NCI-H1417 treated with DMSO at 0.1 percent for 48 hours (cell line): ENCODE measurements at places on chromosomes 4 and X.

DNA sequence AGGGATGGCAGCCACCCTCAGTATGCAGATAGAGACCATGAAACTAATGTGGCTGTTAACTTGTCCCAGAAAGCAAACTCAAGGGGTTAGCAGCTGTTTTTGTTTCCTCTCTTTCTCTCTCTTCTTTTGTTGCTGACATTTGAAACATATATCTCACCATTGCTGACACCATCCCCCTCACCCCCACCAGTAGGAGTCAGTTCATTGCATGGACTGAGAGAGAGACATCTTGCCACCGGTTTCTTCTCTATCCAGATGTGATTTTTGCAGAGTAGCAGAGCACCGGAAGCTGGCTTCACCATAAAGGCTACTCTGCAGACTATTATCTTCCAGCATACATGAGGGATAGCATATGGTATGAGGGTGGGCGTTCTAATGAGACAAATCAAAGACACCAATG lies 177.1 kb upstream of the FRG1 start:
- no peak for DNase-seq

DNA sequence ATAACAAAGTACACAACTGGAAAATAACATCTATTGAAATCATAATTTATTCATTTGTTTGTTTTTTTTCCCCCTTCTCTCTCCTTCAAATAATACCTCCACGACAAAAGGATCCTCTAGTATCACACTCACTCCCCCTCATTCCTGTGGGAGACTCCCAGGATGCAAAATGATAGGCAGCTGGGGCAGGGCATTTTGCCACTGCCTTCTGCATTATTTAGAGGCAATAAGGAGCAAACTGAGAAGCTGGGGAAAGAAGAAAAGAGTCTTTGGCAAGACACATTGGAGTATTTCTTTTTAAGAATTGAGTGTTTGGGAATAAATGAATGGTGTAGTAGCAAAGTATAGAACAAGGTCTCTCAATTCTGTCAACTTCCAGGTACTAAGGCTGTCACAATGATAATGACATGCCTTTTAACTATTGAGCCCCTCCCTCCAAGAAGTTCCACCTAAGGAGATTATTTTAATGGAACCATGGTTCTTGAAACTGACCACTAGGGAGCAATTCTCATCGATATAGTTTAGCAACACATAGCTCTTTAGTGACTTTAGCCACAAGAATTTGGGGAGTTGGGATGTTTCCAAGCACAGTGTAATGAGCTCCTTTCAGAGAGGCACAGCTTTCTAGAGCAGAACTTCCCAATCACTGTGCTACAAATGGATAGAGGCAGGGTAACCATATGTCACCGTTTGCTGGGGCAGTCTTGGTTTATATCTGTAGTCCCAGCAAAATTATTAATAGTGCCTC lies 303.3 kb downstream of the FRMPD4 start:
- no peak for DNase-seq

- no peak for DNase-seq
These were observed 61.3 kb upstream of the CRMP1 start for GRCh38 chr4:5954056-5954760.

- no peak for DNase-seq
These were observed 133.4 kb upstream of the SMAD1 start for GRCh38 chr4:145348291-145348690.

DNA sequence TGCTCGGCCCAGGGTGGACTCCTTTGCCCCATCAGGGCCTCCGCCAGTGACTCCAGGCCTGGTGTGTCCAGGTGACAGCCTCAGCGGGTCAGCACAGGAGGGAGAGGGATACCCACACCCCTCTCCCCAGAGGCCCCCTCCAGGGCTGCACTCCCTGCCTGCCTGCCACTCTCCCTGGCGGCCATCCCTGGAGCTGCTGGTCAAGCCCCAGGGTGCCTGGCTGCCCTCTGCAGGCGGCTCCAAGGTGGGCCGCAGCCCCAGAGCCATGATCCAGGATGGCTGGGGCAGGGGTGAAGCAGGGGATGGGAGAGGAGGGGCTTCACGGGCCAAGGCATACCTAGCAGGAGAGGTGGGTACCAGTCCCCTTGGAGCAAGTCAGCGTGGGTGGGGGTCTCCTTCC lies 3.8 kb downstream of the FGFRL1 start:
- no peak for DNase-seq

GRCh38 chr4:147546349-147546748 lies 65.5 kb downstream of the EDNRA start:
- DNase-seq = no peak

- DNase-seq = no peak
These were observed 157.0 kb downstream of the TMEM164 start for GRCh38 chrX:110159865-110160264.

DNA sequence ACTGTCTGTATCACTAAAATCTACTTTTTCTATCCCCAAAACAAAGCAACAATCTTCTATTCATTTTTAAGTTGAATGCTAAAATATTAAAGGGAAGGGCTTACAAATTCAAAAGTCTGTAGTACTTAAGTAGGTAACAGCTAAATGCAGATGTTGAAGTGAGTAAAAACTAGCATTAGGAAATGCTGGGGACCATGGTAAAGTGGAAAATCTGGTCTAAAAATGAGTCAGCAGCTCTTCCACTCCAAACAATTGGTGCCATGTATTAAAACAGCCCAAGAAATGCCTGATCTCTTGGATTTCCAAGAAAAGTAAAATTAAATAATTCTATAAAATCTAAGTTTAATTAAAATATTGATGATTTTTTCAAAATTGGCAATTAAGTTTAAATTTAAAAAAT lies 73.3 kb upstream of the PPP3CA start:
- DNase-seq = no peak

DNA sequence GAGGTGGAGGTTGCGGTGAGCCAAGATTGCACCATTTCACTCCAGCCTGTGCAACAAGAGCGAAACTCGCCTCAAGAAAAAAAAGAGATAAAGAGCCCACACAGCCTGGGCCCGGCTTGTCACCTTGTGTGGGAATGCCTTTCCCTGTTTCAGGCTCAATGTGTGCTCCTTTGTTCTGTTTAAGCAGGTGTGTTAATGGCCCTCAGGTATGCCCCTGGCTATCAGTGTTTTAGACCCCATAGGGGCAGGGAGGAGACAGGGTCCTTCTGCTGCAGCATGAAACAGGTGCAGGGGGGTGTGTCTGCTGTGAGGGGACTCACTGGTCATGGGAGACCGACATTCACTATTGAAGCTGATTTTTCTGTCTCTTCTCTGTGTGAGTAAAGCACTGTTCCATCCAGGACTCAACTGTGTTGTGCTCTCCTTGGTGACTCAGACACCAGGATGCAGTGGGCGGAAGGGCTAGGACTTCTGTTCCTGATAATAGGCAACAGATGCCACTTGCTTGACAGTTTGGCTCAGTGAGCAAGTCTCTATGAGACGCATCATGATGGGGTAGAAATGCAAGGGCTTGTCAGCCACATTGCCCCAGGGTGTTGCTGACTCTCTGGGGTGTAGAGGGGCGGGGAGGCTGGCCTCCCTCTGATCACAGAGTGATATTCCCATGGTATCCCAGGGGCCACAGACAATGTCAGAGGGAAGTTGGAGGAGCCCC lies 15.6 kb upstream of the LAP3 start:
- DNase-seq = no peak

DNA sequence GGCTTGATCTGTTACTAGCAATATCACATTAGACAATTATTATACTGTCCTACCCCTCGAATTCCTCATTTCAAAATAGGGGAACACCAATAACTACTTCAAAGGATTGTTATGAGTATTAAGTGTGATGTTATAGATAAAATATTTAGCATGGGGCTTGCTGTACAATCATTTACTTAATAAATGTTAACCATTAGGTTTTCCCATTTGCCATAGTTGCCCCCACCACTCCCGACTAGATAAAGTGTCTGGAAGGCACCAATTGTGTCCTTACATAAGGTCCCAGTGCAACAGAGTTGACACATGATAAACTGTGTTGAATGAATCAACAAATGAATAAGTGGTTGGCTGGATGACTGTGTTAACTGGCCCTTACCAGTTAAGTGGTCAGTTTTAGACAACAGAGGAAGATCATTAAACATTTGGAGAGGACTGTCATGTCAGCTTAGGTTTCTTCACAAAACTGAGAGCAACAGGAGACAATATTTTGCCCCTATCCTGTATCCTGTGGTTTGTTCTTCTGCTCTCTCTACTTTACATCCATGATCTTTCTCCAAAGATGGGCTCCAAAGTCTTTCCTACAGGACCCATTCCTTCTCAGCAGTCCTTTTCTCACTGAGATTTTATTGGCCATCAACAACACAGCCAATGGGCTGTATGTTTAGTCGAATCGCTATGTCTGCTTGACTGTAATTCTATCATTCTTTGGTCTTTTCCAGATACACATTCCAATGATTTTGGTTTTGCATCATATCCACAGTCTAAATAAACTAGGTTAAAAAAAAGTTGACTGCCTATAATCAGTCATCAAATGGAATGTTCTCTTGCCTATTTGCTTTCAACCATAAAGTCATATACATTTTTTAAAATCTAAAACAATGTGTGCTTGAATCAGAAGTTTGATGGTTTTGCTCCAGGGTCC lies 74.4 kb downstream of the RNF150 start:
- DNase-seq = no peak

GRCh38 chr4:29549342-29549741 lies 1170.8 kb upstream of the PCDH7 start:
- DNase-seq = no peak

DNA sequence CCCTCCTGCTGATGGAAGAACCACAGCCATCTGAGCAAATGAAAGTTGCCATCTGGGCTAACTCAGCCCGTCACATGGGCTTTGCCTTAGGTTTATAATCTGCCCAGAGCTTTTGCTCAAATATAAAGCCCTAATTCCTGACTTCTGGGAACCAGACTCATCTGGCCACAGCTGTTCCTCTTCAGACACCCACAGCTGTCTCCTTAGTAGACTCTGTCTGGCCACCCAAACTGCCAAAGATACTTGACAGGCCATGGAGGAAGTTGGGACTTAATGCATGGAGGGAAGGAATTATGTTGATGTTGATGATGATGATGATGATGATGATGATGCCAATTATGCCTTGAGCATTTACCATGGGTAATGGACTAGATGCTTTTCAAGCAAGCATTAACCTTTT lies 8.0 kb downstream of the LGI2 start:
- DNase-seq = no peak

GRCh38 chrX:734362-734761 lies 103.8 kb downstream of the SHOX start:
- no peak for DNase-seq

- no peak for DNase-seq
These were observed 31.1 kb upstream of the PDLIM3 start for GRCh38 chr4:185566425-185566824.

- no peak for DNase-seq
These were observed 35.9 kb upstream of the PPA2 start for GRCh38 chr4:105509714-105510113.
